ENCODE measurements at places on chromosomes 2 and 18.

- no peak for DNase-seq
These were observed 189.5 kb upstream of the HDAC4 start for GRCh38 chr2:239590276-239590675.

GRCh38 chr2:228762565-228762964, 508.5 kb downstream of the PID1 start:
- no peak for DNase-seq

DNA sequence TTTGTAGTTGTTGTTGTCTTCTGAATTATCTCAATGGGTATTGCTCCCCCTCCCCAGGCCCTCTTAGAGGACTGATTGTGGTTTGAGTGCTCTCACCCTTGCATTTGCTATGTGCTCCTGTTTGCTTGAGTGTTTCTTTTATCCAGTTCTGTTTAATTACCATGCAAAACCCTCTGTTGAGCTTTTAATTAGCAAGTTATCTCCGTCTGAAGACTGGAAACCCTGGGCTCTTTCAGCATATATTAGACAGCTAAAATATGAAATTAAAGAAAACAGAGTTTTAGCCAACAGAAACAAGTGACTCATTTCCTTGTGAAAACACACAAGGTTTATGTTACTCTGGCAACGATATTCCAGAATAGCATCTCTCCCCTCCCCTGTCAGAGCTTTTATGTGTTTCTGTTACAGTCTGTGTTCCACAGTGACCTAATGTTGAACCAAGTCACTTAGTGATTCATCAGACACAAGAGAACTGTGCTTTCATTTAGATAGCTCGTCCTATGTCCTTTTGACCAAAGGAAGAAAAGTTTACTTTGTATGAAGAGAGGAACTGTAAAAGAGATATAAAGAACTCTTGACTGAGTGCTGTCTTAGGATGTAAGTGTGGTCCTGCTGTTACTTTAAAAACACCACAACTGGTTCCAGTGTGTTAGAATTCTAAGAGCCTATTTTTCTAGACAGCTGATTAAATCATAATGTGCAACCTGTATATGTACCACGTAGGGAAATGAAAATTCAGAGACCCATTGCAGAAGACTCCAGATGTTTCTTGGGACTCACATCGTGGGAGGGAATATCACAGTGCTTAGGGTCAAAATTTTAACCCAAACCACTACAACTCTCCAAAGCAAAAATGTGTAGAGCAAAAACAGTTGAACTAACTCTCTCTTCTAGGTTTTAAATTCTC, 172.8 kb upstream of the RBMS1 start:
- DNase-seq = no peak

DNA sequence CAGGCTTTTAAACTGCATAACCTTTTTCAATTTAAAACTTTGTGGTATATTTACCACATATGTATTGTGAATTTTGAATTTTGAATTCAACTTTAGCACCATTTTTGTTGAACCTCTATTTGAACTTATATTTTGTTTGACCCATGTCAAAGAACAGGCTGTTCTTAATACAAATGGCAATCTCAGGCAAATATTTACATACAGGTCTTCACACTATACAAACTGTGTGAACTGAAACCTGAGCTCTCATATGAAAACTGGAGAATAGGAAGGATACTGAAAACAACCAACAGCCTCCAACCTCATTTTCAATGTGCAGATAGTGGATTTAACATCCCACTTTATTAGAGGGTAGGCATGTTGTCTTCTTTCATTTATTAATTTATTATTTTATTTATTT, 491.8 kb downstream of the KCNJ3 start:
- DNase-seq = no peak

GRCh38 chr2:38615237-38615636, 12.5 kb upstream of the HNRNPLL start:
- DNase-seq = no peak

GRCh38 chr18:36295880-36296301, 1.6 kb upstream of the FHOD3 start:
- DNase-seq = no peak

- DNase-seq = no peak
These were observed 63.0 kb upstream of the SPRED2 start for GRCh38 chr2:65495251-65495877.

DNA sequence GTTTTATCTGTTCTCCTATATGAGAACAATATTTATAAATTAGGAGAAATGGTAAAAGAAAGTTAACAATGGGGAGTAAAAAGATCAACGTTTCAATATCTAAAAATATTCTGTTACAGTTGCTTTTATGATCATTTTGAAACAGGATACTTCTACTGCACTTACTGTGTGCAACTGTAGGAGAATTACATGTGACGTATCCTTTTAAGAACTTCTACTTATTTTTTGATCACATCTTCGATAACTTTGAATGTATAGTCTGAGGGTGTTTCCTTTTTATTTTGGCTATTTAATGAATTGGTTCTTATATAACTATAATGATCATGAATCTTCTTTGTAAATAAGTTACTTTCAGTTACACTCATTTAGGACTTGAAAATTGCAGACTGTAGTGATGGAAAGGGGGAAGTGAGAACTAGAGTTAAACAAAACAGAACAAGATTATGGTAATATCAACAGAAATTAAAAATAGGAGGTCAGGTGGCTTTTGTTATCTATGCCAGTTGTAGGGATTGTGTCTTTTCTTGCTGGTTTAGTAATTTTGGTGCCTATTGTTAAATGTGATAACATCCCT, 109.9 kb downstream of the MSTN start:
- no peak for DNase-seq

DNA sequence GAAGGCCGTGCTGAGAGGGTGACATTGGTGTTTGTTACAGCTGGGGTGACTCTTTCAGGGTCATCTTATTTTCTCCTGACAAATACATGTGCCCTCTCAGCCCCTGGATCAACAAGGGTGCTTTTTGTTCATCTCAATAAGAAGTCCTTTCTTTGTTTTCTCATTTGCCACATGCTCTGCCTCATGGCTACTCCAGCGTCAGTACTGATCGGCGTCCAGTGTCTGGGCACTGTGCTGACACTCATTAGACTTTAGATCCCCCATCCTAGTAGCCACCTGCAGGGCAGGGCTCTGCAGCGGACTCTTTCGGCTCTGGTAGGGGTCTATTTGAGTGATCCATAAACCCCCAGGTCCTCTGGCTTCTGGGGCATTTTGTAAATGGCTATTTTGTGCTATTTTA, 38.4 kb downstream of the NPPC start:
- no peak for DNase-seq

DNA sequence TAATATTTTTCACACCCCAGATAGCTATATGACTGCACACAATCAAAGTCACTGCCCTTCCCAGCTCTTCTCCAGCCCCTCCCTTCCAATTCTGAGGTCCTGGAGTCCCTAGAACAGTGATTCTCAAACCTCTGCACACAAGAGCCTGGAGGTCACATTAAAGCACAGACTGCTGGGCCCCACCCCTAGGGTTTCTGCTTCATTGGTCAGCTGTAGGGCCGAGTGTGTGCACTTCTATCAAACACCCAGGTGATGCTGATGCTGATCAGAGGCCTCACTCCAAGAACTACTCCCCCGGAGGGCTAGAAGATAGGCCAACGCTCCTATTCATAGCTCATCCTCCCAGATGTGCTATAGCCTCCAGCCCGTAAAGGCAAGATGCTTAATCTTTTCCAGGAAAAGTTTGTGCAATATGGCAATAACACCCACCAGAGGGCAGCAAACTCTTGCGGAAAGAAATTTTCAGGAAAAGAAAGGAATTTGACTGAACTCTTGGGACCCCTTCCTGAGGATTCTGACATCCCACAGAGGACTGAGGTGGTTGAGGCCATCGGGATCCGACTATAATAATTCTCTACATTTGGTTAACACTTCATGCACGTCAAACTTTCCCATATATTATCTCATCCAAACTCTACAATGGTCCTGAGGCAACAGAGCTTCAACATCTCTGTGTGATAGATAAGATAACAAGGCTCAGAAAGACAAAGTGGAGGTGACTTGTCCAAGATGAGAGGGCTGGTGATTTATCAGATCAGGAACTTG, 194.2 kb upstream of the PKDCC start:
- DNase-seq = no peak

GRCh38 chr2:215667585-215668377, 231.9 kb upstream of the FN1 start:
- DNase-seq = no peak

DNA sequence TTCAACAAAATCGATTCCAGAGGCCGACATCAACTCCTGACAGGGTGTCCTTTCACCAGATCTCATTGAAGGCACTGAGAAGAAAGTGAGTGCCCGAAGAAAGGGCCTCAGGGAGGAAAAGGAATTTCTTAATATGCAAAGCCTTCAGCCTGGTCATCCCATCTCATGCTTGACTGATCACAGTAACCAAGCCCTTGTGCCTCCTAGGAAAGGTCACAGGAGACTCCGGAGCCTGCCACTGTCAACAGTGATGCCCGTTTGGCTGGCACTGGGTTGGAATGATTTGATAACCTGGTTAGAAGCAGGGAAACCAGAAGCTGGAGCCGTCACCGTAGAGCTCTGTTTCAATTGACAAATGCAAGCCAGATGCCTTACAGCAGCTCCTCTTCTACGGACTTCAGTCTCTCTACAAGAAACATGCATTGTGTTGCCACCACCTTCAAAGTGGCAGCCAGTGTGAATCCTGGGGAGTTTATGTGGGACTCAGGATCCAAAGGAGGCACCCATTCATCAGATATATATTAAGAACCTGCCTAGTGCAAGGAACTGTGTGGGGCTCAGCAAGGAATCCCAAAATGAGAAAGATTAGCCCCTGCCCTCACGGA, 24.6 kb downstream of the COX7A2L start:
- DNase-seq = no peak

GRCh38 chr18:7360606-7361170, 129.8 kb downstream of the LRRC30 start:
- no peak for DNase-seq

GRCh38 chr2:222878301-222878876, 17.6 kb downstream of the ACSL3 start:
- no peak for DNase-seq

GRCh38 chr18:40094441-40094840, 1860.6 kb upstream of the PIK3C3 start:
- DNase-seq = no peak

- no peak for DNase-seq
These were observed 92.8 kb upstream of the HS6ST1 start for GRCh38 chr2:128411431-128411830.

DNA sequence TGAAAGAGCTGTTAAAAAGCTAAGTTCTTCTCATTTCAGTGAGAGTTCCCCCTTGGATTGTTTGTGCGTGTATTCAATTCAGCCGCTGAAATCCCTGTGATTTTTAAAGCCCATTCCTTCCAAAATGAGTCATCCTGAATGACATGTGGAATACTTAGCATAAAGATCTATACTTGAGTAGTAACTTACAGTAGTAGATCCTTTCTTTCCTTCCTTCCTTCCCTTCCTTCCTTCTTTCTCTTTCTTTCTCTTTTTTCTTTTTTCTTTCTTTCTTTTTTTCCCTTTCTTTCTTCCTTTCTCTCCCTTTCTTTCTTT, 18.2 kb upstream of the SOX11 start:
- no peak for DNase-seq

DNA sequence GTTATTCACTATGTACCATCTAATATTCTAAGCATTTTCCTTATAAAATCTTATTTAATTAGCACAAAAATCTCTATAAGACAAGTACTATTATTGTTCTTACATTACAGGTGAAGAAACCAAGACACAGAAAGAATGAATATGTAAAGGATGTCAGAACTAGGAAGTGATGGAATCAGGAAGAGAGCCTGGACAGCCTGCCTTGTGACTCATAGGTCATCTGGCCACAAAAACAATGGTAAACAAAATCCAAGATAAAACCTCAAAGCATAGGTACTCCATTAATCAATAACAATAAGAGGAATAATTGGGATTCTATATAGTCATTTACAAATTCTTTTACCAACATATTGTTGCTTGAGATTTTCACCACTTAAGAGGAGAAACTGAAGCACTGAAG, 505.4 kb upstream of the PIK3C3 start:
- DNase-seq = no peak

DNA sequence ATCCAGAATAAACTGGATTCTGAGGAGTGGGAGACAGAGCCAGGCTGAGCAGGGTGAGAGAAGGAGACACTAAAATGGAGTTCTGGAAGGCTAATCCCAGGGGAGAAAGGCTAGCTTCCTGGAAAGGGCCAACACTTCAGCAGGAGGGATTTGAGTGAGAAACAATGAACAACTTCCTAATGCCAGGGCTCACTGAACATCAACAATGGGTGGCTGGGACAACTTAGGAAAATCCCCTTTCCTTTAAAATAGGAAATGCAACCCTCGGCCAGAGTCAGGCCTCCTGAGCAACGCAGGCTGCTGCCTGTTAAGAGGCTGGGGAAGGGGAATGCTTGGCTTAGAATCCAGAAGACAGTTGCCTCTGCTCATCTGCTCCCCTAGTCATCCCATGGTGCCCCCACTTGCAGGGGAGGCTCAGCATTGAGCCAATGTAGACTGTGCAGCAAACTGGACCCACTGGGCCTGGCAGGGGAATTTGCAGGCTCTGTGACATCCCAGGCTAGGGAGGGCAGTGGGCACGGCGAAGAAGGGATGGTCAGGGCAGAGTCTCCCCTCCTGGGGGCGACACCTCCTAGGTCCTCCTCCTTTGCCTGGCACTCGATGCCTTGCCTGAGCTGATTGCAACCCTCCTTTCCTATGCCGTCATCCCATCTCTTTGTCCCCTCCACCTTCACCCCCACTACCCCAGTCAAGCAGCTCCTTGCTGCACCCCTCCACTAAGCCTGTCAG, 182.5 kb downstream of the TNS1 start:
- no peak for DNase-seq

DNA sequence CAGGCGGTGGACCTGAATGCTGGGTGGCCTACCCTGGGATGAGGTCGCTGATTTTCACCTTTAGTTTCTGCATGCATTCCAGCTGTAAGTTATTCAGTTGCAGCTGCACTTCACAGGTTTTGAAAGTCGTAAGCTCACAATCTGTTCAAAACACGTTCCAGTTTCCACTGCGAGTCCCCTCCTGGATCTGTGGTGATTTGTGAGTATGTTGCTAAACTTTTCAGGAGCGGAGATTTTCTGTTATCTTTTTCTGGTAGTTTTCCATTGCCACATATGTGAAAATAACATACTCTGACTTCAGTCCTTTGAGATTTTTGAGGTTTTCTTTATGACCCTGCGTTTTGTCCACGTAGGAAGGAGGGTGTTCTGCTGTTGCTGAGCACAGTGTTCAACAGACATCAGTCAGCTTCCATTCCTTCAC, 102.1 kb downstream of the SNTG2 start:
- no peak for DNase-seq

DNA sequence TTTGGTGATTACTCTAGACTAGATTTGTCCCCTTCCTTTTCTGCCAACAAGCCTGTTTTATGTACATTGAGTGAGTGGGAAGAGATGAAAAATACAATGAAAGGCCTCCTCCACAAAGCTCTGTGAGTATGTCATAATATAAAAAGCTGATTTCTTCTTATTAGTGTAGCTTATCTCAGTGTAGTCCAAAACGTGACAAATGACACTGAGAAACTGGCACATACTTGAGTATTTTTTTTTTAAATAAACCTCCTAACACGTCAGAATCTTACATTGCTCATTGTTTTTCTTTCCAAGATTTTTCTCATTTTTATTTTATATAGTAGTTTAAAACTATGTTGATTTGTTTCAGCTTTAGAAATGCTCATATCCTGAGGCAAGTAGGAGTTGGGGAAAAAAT, 17.9 kb upstream of the FIGN start:
- no peak for DNase-seq

- no peak for DNase-seq
These were observed 72.5 kb downstream of the SS18 start for GRCh38 chr18:26017929-26018328.

GRCh38 chr18:62720048-62720447, 4.7 kb downstream of the PHLPP1 start:
- no peak for DNase-seq

All from NCI-H187 (cell line).